Fibroblast of the aortic adventitia (primary cell): ENCODE measurements at places on chromosomes 6 and 20. TPM values are rescaled to one million over a fixed set of nuclear protein-coding genes. Genes with fewer than 3 reads are reported as not detected.

Gene ATP6V1G2
- total RNA-seq = 3.8 and 6.7 TPM in 2 replicates

Gene HCRTR2
- total RNA-seq = not detected in 2 replicates

Gene RALGAPB
- total RNA-seq = 48.7 and 49.0 TPM in 2 replicates

Gene BFSP1
- 1.3 and 3.5 TPM in 2 replicates for total RNA-seq

Gene ZC3H12D
- total RNA-seq = 0.09 TPM in 1 of 2 replicates, not detected in the other

Gene GGTLC1
- not detected in 2 replicates for total RNA-seq

Gene UNC5CL
- 0.74 TPM in 1 of 2 replicates, not detected in the other for total RNA-seq

Gene RBM12
- total RNA-seq = 49.0 and 65.4 TPM in 2 replicates

Gene GNRH2
- total RNA-seq = not detected in 2 replicates

Gene TNFRSF6B
- total RNA-seq = 0.36 TPM in 1 of 2 replicates, not detected in the other

Gene CDKAL1
- 11.3 and 20.0 TPM in 2 replicates for total RNA-seq

Gene BPIFA1
- total RNA-seq = not detected in 2 replicates

Gene WFDC10B
- total RNA-seq = not detected in 2 replicates

Gene HLA-DMB
- total RNA-seq = 0.09 TPM in 1 of 2 replicates, not detected in the other

Gene EPB41L2
- 117 and 130 TPM in 2 replicates for total RNA-seq

GRCh38 chr20:10478930-10479329 lies 43.8 kb downstream of the SLX4IP start:
- DNase-seq = no peak

DNA sequence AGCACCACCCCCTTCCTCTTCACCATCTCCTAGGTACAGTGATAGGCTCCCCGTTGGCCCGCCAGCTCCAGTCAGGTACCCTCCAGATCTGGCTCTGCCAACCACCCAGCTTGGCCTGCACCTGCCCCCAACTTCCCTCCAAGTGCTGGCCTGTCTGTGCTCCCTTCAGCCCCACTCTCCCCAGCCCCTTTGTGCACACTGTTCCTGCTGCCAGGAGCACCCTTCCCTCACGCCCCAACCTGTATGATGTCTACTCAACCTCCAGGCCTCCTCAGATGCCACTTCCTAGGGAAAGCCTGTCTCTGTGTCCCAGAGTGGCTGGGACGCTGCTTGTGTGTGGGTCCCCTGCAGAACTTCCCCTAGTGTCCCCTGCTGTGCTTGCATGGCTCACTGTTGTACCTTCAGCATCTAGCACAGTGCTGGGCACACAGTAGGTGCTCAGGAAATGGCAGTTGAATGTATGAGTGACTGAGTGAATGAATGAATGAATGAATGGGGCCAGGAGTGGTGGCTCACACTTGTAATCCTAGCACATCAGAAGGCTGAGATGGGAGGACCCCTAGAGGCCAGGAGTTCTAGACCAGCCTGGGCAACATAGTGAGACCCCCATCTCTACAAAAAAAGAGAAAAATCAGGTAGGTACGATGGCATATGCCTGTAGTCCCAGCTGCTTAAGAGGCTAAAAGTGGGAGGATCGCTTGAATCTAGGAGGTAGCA lies 3.0 kb downstream of the ZBP1 start:
- DNase-seq = no peak

GRCh38 chr6:2097464-2097863 lies 147.9 kb downstream of the GMDS start:
- DNase-seq = no peak

DNA sequence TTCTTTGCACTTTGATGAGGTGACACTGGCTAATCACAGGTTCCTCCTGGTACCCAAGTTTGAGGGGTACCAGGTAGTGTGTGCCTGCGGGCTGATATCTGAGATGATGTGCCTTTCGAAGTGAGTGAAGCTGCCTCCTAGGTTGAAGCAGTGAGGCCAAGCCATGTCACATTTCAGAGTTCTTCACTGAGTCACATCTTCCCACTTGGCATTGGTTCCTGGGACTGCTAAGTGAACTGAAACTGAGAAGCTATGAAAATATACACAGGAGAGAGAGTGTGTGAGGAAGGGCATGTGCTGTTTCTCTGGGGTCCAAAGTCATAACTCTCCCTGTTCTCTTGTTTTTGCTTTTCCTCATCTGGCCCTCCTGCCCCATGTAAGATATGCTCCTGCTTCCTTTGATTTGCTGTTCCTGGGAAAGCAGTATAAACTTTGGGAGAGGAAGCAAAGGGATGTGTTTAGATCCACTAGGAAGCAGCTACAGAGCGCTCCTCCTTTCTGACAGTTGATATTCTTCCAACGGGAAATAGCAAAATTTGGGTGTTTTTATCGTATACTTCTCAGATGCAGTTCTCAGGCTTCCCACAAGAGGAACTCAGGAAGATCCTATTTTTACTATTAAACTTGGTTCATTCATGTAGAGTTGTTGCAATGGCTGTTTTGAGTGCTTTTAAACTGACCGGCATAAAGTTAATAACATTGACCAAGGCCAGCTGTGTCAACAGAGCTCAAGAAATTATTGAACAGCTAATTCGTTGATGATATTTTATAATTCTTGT lies 153.7 kb downstream of the MOXD1 start:
- peak; percentile 41 for DNase-seq

- peak; percentile 22 for DNase-seq
Observed at GRCh38 chr20:18007534-18008292, 38.9 kb downstream of the MGME1 start.

DNA sequence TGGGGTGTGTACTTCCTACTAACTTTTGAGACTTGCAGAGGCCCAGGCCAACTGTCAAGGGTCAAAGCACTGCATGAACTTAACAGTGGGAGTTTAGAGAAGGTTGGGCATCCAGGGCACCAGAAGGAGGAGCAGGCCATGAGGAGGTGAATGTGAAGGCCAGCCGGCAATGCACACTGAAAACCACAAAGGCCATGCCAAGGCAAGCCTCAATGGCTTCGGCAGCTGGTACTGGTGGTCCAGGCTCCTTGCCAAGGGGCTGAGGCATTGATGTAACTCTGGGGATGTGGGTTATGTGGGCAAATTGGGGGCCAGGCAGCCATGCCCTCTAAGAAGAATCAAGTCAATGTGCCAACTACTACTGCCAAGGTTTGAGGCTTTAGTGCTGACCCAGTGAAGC lies 222.4 kb downstream of the UNC5CL start:
- no peak for DNase-seq

DNA sequence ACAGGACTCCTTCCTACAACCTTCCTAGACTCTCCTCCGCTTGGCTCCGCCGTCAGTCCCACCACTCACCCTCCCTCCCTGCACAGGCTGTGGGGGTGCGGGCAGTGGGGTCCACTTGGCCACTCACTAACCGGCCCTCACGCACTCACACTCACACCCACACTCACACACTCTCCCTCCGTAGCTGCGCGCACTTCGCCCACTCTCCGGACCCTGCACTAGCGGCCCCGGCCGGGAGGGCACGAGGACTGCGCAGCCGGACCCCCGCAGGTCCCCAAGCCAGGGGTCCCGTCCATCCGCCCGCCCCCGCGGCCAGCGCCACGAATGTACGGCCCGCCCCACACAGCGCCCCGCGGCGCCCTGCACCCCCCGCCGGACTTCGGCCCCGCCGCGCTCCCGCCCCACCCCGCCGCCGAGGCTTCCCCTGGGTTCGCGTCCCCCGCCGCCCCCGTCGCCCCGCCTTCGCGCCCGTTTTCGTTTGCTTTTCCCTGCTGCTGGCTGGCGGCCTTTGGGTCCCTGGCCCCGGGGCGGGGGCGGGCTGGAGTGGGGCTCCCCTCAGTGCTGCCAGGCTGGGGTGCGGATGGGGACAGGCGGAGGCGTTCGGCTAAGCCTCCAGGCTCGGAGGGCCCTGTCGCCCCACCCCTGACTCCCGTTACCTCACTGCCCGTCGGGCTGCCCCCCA lies 23.0 kb upstream of the SLC22A7 start:
- no peak for DNase-seq

- peak; percentile 60 for DNase-seq
Observed at GRCh38 chr6:152642578-152643375, 5.6 kb upstream of the SYNE1 start.

- DNase-seq = no peak
Observed at GRCh38 chr20:16707674-16708073, 22.2 kb upstream of the SNRPB2 start.

- DNase-seq = no peak
Observed at GRCh38 chr20:56630086-56630493, 984 bp downstream of the TFAP2C start.

GRCh38 chr6:160667639-160668481 lies 3.8 kb upstream of the LPA start:
- no peak for DNase-seq

GRCh38 chr6:117446861-117447260 lies 21.1 kb upstream of the ROS1 start:
- peak; percentile 40 for DNase-seq

GRCh38 chr6:165770397-165771082 lies 107.5 kb upstream of the PDE10A start:
- peak; percentile 38 for DNase-seq

DNA sequence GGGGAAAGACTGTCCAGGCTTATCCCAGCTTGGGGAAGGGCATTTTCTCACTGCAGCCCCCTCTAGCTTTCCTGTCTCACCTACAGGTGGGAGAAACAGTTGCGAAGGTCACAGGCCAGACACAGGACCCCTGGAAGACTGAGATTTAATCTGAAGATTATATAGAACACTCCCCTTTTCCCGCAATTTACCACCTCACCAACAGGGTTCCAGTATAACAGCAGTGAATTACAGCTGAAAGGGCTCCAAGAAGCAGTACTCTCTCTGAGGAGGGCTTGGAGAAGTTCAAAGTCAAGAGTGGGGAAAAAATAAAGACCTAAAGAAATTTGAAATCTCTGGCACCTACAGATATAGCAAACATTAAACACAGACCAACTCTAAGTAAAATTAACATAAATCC lies 111.9 kb downstream of the ANKRD60 start:
- no peak for DNase-seq

- no peak for DNase-seq
Observed at GRCh38 chr6:41177695-41178094, 14.8 kb upstream of the TREM2 start.

- DNase-seq = no peak
Observed at GRCh38 chr6:161189891-161190290, 84.0 kb downstream of the AGPAT4 start.

GRCh38 chr6:4113649-4114048 lies 21.7 kb downstream of the ECI2 start:
- DNase-seq = peak; percentile 8

- DNase-seq = no peak
Observed at GRCh38 chr20:48723308-48724264, 104.2 kb downstream of the PREX1 start.

DNA sequence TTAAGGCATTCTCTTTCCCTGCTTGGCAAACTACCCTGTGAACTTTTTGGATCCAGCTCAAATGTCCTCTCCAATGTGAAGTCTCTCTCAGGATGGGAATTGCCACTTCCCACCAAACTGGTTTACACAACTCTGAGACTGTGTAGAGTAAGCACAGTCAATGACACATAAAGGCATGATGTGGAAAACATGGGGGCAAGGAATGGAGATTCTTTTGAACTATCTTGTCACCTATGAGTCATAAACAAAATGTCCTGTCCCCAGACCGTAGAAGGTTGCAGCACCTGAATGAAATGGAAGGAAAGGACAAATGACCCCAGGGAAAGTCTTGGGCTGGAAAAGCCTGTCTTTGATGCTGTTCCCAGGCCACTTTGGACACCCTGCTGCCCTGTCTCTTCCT lies 11.0 kb upstream of the KIF13A start:
- DNase-seq = no peak

DNA sequence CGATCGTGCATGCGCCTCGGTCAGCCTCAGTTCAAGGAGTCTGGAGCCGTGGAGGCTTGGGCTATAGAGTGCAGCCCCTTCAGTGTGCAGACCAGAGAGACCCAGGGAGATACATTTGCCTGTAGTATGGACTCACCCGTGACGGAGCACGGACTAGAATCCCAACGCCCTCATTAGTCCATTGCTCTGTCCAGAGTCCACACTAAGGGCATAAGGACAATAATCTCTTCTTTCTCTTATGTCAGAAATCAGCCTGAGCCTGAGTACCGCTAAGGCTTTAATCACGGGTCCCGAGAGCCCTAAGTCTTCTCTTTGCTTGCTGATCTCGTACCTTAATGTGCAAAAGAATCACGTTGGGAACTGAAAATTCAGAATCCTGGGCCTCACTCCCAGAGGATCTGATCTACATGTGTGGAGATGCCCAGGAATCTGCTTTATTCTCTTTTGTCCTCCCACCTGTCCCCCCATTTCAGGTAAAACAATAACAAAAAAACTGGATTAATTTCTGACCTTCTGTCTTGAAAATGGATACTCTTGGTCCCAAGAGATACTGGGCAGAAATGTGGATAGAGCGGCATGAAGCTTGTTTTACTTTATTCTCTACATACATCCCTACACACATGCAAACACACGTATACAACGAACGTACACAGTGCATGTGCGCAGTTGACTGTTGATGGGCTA lies 671 bp downstream of the BPHL start:
- DNase-seq = peak; percentile 42

DNA sequence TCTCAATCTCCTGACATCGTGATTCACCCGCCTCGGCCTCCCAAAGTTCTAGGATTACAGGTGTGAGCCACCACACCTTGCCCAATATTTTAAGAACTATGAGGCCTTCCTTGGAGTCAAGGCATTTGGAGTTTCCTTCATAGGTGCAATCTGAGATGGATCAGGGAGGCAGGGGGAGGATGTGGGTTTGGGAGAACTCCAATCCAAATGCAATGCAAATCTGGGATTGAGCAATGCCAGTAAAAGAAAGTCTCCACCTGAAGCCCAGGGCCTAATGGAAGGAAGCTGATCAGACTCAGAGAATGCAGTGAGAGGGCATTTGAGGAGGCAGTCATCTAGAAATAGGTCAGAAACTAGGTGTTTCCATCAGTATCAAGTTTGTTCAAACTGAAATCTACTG lies 21.2 kb downstream of the RSPH3 start:
- DNase-seq = peak; percentile 42

DNA sequence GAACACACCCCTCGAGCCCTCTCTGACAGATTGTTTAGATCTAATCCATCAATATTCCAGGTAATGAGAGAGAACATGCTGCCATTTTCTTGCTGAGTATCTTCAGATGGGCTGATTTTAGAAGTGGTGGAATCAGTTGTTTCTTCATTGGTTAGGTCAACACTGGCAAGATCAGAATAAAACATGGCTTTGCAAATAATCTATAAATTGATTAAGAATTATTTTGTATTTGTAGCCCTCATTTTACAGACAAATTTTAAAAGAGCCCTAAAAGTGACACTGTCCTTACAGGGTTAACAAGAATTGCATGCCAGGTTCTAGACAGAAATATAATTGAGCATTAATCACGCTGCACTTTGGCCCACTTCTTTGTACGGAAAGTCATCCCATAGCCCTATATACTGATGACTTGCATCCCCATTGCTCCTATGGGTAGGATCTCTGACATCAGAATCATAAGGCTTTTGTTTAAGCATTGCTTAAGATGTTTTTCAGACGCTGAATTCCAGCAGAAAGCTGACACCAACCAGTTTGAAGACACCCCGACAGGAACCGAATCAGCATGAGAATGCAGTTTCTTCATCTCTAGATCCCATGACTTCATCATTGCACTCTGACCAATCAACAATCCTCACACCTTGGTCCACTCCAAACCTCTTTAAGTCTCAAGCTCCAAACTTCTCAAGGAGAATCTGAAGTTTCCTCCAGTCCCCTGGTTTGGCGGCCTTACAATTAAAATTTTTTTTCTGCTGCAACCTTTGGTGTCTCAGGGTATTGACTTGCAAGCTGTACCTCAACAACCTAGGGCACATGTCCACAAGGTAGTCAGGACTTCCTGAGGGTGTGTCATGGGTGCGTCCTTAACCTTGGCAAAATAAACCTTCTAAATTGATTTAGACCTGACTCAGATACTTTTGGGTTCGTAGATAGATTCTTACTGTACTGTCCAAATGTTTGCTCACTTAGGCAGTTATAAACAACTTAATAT lies 7.8 kb downstream of the TDP2 start:
- peak; percentile 82 for DNase-seq
